Neural progenitor cell (in vitro differentiated cells): ENCODE measurements at places on chromosomes 3 and 15.

GRCh38 chr3:52052831-52053306 lies 3.5 kb downstream of the DUSP7 start:
- peak; percentile 75 for DNase-seq

- DNase-seq = no peak
These were observed 69.8 kb downstream of the PLCH1 start for GRCh38 chr3:155675094-155675493.

DNA sequence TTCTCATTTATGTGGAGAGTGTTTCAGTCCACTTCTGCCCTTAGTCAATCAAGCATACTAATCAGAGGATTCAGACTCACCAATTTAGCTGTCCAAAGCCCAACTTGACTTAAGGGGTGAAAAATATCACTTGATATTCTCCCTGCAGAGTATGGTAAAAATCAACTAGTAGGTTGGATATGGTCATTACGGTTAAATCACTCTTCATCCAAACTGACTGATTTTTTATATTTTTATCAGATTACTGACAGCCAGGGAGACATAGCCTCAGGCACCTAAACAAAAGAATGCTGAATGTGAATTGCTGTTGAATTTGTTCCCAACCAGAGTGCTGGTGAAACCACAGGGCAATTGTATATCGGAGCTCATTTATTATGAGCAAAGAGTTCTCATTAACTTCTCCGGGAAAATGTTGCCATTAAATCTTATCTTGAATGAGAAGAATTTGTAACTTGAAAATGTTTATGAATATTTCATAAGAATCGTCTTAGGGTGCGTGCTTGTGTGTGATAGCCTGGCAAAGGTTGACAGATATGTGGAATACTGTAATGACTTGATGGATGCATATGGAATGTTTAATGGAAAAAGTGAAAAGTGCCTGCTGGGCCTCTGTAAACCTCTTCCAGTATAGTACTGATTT lies 411.2 kb downstream of the NAALADL2 start:
- no peak for DNase-seq

- no peak for DNase-seq
These were observed 8.2 kb downstream of the ANKUB1 start for GRCh38 chr3:149784064-149784704.

DNA sequence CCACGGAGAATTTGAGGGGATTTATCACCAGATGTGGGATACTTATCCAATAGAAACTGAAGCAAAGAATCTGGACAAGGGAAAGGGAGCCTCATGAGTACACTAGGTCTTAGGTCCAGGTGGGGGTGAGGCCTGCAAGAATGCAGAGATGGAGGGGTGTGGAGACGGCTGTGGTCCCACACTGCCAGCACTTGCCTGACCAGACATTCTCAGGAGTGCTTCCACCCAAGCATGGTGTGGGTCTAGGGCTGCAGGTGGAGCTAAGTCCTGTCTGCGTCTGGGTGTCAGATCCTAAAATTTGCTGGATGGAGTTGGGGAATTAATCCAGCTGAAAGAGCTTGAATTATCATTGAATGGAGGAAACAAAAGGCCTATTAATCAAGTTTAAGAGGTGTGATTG lies 14.4 kb downstream of the PML start:
- DNase-seq = no peak

GRCh38 chr15:23787346-23788105 lies 100.4 kb upstream of the NDN start:
- peak; percentile 33 for DNase-seq

- no peak for DNase-seq
These were observed 243.7 kb downstream of the UACA start for GRCh38 chr15:70519616-70520015.
